ENCODE measurements at places on chromosomes 4 and X. TPM values are rescaled to one million over a fixed set of nuclear protein-coding genes. Genes with fewer than 3 reads are reported as not detected.

The NLGN3 gene
- under 0.01 TPM for total RNA-seq

The LRCH2 gene
- 15.3 TPM for total RNA-seq

The NMU gene
- total RNA-seq: 0.22 TPM

The MAGEB10 gene
- total RNA-seq: not detected

The PPP1R2C gene
- not detected for total RNA-seq

The IL2RG gene
- not detected for total RNA-seq

The MTMR8 gene
- total RNA-seq: 0.20 TPM

The SLC10A7 gene
- 7.3 TPM for total RNA-seq

The SPATA4 gene
- not detected for total RNA-seq

The DIPK2B gene
- 52.3 TPM for total RNA-seq

The PAGE5 gene
- not detected for total RNA-seq

The ATP5ME gene
- total RNA-seq: 215 TPM

The TRO gene
- total RNA-seq: 1.1 TPM

The TRIM75 gene
- total RNA-seq: not detected

The CCSER1 gene
- total RNA-seq: under 0.01 TPM

The CT45A5 gene
- total RNA-seq: not detected

Data from lung microvascular endothelial cell (primary cell).